AG08395 (cell line): ENCODE measurements at places on chromosomes 11 and 22.

- DNase-seq = no peak
These were observed 168.6 kb upstream of the UBASH3B start for GRCh38 chr11:122486793-122487495.

DNA sequence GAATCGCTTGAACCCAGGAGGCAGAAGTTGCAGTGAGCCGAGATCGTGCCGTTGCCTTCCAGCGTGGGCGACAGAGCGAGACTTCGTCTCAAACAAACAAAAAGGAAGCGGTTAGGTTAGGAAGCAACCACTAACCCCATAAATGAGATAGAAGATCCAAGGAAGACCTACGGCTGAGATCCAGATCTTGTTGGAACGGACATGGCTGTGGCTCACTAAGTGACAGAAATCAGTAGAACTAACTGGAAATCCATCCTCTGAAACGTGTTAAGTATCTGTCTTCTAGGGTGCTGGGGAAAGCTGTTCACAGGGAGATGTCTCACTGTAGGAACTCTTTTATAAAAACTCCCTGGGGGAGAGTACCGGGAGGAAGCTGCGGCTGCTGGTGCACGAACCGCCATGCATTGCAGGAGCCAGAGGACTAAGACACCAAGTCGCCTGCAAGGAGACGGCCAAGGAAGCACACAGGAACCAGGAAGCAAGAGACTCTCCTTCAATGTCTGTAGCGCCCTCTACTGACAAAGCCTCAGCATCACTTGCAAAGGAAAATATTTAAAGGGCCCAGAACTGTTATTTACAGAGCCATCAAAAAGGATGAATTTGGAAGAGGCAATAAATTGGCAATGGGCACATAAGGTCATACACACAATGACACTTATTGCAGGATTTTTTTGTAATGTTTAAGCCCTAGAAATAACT lies 16.9 kb upstream of the SPTY2D1 start:
- DNase-seq = peak; percentile 40

- DNase-seq = no peak
These were observed 129.2 kb downstream of the CACNA1I start for GRCh38 chr22:39699631-39700360.

DNA sequence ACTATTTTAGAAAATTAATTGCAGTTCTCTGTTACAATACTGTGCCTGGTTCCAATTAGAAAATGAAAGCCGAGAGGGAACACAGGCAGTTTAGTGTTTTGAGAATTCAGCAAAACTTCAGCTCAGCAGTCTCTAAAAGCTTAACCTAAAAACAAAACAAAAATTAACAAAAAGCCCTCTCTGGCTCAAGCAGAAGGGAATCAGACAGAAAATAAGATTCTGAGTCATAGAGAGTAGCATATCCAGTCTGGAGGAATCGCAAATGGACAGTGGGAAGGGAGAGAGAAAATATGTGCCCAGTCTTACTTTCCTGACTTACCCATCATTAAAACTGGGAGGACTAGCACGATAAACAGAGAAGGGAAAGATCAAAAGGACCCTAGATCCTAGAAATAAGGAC lies 38.1 kb upstream of the CHRM4 start:
- peak; percentile 30 for DNase-seq

GRCh38 chr11:2271077-2271326 lies 614 bp upstream of the ASCL2 start:
- no peak for DNase-seq

- no peak for DNase-seq
These were observed 12.2 kb upstream of the MFNG start for GRCh38 chr22:37498289-37498909.

- DNase-seq = peak; percentile 63
These were observed 156.3 kb downstream of the FAT3 start for GRCh38 chr11:92380882-92381281.

DNA sequence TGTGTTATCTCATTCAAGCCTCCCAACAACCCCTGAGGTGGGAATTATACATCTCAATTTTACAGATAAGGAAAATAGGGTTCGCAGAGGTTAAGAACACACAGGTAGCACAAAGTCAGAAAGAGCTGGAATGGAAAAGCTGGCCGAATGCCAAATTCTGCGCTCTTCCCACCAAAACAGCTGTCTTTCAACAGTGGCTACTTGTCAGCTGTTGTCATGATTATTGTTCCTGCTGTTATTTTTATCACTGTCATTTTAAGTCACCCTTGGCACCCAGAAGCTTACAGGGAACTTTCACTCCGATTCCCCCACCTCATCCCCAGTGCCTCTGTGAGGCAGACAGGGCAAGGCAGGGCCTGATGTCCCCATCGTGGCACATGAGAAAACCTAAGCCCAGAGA lies 74.5 kb upstream of the CSNK2A3 start:
- no peak for DNase-seq

- no peak for DNase-seq
These were observed 24.1 kb upstream of the CLNS1A start for GRCh38 chr11:77661670-77662069.

DNA sequence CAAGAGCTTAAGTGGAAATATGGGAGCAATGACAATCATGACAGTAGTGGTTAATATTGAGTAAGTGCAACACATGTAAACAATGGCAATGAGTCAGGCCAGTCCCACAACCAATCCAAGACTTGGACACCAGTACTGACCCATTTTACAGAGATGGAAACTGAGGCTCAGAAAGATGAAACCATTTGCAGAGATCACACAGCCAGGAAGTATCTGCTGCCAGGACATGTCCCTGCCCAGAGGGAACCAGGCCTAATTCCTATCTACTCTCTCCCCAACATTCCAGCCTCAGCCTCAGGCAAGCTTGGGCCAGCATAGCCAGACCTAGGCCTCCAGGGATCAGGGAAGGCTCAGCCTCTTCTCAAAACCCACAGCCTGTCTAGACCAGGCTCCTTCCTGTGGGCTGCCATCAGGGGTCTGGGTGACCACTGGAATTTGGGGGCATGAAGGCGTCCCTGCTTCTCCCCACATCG lies 395.1 kb downstream of the MN1 start:
- no peak for DNase-seq

- no peak for DNase-seq
These were observed at the start of gene IGLL1 for GRCh38 chr22:23579870-23580575. Gene IGLL1 (minus strand): TSS chr22:23580290. CDS start chr22:23580190, 100 bp downstream.

DNA sequence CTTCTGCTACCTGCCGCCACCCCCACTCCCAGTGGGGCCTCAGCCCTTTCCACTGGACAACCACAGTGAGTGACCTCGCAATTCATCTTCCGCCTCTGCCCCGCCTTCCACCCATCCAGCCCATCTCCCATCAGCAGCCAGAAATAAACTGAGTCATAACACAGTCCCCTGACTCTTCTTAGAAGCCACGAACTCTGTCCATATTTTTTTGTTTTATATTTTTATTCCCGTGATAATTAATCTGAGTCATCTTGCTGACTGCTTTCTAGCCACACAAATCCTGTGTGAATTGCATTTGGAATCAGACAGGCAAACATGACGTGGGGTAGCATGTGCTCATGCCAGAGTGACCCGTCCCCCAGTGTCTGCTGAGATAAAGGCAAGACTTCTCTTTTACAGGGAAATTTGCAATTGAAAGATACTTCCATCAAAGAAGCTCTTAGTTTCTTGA lies 7.0 kb downstream of the FADD start:
- DNase-seq = peak; percentile 51

- no peak for DNase-seq
These were observed 13.0 kb downstream of the JHY start for GRCh38 chr11:122895563-122895962.

DNA sequence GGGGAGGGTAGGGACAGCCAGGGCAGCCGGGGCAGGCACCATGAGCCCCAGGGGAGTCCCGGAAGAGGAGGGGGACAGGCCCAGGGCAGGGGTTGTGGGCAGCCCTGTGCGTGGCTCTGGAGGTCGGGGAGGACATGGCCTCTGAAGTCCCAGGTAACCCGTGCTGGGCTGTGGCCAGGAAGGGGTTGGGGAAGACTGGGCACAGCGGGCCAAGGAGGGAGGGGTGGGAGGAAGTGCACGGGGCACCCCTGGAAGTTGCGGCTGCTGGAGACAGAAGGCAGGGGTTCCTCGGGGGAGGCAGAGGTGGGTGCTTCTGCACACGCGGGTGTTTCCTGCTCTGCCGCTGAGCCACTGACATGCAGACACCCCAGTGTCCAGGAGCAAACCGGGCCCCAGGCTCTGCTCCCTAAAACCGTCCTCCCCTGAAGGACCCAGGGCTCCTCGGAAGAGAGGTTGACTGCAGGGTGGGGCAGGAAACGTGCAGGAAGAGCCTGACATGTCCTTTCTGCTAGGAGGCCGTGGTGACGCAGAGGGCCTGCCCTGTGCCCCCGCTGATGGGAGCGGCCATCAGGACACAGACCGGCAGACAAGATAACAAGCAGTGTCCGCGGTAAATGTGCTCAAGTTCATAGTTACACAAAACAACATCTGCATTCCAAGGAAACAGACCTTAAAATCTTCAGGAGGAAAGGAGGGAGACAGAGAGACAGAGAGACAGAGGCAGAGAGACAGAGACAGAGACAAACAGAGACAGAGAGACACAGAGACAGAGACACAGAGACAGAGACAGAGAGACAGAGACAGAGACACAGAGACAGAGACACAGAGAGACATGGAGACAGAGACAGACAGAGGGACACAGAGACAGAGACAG lies 5.7 kb downstream of the TNNI2 start:
- DNase-seq = no peak

- no peak for DNase-seq
These were observed 189.5 kb downstream of the DDX10 start for GRCh38 chr11:108854346-108854745.

GRCh38 chr11:15764326-15764725 lies 592.0 kb downstream of the SOX6 start:
- DNase-seq = no peak

- DNase-seq = no peak
These were observed 48.7 kb downstream of the FDX1 start for GRCh38 chr11:110478410-110478809.

DNA sequence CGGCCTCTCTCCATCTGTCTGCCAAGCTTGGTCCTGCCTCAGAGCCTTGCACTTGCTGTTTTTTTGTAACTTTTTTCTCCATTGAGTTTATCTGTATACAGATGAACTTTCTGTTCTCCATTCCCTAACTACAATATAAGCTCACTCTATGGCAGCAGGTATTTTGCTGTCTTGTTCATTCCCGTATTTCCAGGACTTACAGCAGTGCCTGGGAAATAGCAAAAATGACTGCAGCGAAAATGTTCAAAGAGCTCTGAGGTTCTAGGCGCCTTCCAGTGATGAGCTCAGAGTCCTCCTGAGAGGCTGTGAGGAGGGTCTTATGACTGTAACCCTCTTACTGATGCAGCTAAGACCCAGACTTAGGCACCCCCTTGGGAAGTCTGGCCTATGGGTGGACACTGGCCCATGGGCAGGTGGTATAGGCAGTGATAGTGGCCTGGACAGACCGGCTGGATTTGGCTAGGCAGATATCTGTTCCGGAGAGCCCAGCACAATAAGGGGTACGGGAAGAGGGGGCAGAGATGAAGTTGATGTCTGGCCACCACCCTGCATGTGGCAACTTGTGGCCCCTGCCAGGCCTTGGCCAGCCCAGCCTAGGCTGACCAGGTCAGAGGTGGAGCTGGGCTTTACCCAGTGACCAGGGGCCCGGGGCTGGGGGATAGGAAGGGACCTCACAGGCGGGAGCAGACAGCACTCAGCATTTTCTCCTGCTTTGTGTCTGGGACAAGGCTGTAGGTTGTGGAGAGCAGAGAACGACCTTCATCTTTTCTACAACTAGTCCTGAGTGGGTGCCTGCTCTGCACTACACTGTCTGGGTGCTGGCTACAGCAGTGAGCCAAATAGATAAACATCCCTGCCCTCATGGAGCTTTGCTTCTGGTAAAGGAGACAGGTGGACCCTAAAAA lies 4.6 kb downstream of the ATF4 start:
- no peak for DNase-seq

GRCh38 chr22:45547731-45548130 lies 45.0 kb downstream of the FBLN1 start:
- no peak for DNase-seq

GRCh38 chr11:11985016-11985715 lies 23.3 kb downstream of the DKK3 start:
- DNase-seq = peak; percentile 63
